Colonic mucosa (tissue), 4 donors: ENCODE measurements at places on chromosomes 6 and 20.

GRCh38 chr20:63151554-63152321 is 64.2 kb downstream of the YTHDF1 start:
- DNase-seq: no peak

DNA sequence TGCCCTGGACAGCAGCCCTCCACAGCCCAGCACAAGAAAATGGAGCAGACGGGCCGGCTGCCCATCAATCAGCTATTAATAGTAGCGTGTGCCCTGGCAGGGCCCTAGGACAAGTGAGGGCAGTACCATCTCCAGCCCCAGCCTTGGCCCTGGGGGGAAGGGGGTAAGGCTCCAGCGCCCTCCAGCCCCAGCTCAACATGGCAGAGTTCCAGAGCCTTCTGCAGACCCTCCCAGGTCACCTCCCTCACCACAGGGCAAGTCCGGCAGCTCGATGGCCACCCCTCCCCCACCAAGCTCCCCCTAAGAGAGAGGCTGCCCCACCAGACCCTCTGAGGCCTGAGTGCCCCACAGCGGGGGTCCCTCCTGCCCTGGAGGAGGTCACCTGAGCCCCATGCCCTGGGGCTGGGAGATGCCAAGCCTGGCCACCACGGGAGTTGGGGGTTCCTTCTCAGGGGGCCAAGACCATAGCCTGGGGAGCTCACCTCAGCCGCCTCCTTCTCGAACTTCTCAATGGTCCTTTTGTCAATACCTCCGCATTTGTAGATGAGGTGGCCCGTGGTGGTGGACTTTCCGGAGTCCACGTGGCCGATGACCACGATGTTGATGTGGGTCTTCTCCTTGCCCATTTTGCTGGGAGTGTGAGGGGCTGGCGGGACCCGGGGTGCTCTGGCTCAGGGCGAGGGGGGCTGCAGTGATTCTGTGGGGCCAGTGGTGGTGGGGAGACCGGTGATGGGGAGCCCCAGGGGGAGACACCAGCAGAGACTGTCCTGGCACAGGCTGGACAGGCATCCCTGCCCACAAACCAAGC is 1.5 kb downstream of the EEF1A2 start:
- DNase-seq: no peak

GRCh38 chr6:10310826-10311225 is 104.0 kb downstream of the TFAP2A start:
- DNase-seq: no peak

DNA sequence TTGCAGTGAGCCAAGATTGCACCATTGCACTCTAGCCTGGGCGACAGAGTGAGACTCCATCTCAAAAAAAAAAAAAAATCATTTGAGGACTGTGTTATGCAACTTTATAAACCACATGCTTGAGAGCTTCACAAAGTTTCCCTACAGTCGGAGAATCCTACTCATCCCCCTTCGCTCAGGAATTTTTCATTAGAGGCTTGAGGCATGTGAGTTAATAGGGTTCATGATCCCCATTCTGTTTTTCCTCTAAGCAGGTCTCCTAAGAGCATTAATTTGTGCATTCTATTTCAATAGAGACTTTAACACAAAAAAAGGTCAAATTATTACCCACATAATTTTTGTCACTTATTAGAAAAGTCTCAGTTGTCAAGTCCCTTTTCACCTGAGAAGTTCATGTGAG is 103.7 kb upstream of the SOX4 start:
- no peak for DNase-seq

GRCh38 chr6:108767418-108768165 is 80.6 kb upstream of the ARMC2 start:
- no peak for DNase-seq

- DNase-seq: no peak
Observed at GRCh38 chr6:115766745-115767462, 293.8 kb downstream of the FRK start.

DNA sequence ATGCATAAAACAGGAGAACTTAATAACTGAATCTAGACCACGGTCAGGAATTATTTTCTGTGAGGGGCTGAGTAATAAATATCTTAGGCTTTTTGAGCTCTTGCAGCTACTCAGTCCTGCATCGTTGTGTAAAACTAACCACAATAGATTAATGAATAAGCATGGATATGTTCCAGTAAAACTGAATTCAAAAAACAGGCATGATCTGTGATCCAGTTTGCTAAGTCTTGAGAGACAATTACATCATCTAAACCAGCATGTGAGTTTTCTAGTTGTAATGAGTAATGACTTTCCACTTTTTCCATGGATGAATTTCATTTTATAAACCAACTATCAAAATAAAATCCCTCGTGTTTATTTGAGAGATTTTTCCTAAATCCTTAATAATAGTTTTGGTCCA is 336.8 kb downstream of the RFPL4B start:
- no peak for DNase-seq

- DNase-seq: no peak
Observed at GRCh38 chr6:133202610-133203343, 38.4 kb upstream of the EYA4 start.

DNA sequence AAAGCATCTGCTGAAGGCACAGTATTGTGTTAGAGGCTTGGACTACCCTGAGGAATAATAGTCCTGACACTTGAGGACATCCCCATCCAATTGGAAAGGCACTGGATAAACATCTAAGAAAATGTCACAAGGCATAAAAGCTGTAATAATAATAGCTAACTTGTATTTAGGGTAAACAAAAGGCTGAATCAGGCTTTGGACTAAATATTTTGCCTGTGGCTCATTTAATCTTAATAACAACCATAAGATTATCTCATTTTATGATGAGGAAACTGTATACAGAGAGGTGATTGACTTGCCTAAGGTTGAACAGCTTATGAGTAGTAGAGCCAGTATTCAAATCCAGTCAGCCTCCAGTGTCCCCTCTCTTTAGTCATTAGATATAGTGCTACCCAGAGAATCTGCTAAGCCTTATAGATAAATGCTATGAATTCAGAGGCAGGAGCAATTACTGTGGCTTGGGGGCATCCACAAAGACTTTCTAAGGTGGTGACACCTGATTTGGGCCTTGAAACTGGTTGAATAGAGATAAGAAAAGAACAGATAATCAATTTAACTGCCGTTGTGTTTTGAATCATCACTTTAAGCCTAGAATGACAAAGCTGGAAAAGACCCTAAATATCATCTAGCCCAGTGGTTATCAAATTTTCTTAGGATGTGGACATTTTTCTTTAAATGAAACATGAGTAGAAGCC is 7.5 kb upstream of the ZSWIM1 start:
- no peak for DNase-seq

GRCh38 chr6:20839630-20840029 is 305.4 kb downstream of the CDKAL1 start:
- no peak for DNase-seq

DNA sequence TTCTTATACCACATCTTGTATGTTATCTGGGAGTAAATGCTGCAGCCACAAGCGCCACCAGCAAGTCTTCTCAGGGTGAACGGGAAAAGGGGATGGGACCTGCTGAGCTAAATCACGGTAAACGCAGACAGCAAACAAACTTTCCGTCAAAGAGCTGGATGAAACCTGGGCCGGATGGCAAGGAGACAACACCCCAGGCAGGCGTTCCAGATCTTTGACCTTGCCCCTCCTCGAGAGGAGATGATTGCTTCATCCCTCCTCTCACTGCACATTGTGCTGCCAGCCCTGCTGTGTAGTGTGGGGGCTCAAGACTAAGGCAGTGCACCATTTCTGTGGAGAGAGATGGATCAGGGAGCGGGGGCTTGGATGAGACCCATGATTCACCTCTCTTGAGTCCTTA is 9.8 kb downstream of the RAET1E start:
- DNase-seq: peak; percentile 52

GRCh38 chr6:161228096-161228495 is 45.8 kb downstream of the AGPAT4 start:
- DNase-seq: no peak

DNA sequence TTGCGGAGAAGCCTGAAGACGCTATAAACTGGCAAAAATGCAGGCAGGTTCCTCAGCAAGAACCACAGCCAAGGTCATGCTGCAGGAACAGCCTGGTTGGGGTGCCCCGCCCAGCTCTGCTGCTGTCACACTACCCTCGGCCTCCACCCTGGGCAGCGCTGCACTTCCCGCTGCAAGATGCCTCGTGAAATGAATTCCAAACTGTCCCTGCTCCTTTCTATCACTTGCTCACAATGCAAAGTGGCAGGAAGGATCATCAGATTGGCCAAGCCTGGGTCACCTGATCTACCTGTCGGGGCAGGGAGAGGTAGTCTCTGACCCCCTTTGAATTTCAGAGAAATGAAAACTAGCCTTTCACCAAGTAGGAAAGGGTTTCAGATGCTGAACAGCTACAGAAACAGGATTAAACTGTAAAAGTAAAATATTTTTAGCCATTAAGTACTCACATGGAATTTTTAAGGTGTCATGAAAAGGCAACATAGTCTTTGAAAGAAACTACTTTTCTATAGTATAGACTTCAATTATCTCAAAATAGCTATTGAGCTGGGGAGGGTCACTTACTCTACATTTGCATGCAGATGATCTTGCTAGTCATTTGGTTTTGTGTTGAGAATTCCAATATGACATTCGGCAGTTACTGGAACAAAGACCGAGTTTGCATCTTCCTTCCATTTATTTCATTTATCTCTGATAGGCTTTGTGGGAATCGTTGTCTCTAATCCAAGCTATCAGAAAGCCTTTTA is 236.4 kb upstream of the ASCC3 start:
- DNase-seq: peak; percentile 59

- no peak for DNase-seq
Observed at GRCh38 chr6:110776413-110776812, 38.9 kb downstream of the CDK19 start.

DNA sequence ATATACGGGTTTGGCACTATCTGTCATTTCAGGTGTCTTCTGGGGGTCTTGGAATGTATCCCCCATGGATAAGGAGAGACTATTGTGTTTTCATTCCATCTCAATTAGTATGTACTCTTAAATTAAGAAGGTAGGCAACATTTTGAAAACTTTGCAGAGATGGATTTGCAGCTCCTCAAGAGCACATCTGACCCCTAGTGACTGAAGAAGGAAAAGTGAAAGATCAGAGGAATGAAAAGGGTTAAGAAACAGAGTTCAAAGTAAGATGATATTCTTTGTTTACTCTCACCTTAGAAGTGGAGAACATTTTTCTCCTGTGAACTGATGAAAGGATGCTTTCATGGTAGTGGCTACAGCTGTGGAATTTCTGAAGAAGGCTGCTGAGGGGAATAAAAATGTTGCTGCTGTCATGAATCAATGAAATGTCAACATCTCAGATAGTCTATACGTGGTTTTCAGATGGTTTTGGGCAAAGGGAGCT is 41.5 kb downstream of the SH3BGRL2 start:
- no peak for DNase-seq
